ENCODE measurements at places on chromosomes 5 and 9.

GRCh38 chr5:173878224-173878967 lies 9.8 kb upstream of the CPEB4 start:
- no peak for DNase-seq

GRCh38 chr5:157004893-157005551 lies 42.0 kb upstream of the TIMD4 start:
- DNase-seq = no peak

- DNase-seq = no peak
Observed at GRCh38 chr5:38866362-38867031, 20.7 kb downstream of the OSMR start.

GRCh38 chr9:3893519-3893918 lies 367.7 kb upstream of the RFX3 start:
- no peak for DNase-seq

GRCh38 chr9:14912859-14913258 lies 2.6 kb upstream of the FREM1 start:
- no peak for DNase-seq

GRCh38 chr9:17520268-17521064 lies 58.4 kb upstream of the SH3GL2 start:
- no peak for DNase-seq

DNA sequence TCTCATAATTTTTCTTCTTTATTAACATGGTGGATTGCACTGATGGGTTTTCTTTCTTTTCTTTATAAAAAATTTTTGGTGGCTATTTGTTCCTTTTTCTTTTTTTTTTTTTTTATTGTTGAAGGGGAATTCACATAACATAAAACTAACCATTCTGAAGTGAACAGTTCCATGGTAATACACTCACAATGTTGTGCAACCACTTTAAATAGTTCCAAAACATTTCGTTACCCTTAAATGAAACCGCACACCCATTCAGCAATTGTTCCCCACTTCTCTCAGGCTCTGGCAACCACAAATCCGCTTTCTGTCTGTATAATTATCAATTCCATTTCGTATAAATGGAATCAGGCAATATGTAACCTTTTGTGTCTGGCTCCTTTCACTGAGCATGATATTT lies 11.7 kb upstream of the SETX start:
- no peak for DNase-seq

- DNase-seq = no peak
Observed at GRCh38 chr5:147997486-147997885, 66.3 kb upstream of the SPINK5 start.

DNA sequence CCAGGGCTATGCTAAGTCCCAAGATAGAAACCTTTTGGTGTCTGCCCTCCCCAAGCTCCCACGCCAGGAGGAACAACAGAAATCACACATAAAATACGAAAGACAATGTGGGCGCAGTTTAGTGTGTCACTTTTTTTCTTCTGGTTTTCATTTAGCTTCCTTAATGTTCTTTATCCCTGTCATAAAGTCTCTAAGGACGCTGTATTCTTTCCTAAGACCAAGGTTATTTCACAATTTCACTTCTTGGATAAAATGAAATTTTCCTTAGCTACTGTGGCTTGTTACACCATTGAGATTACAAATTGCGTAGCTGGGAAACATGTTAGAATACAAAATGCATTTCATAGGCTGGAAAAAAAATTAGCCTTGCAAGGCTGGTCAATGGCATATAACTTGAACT lies 85.4 kb downstream of the GLIS3 start:
- DNase-seq = no peak

GRCh38 chr5:112084149-112084548 lies 327.2 kb upstream of the NREP start:
- no peak for DNase-seq

DNA sequence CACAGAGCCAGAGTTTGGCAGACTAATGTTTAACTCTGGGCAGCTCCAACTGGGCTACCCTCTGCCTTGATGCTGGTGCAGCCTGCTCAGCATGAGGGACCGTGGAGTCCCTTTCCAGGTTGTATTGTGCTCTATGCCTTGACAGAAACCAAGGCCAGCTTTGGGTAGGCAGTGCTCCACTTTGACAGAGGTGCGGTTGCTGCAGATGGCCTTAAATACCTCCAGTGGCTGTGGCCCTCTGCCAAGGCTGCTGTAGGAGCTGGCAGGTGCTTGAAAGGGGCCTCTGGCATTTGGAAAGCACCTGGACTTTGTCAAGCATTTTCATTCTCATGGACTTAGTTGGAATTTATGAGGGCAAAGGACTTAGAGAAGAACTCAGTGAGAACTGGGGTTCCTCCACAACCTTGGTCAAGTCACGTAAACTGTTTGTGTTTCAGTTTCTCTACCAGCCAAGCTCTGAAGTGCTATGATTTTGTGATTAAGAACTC lies 249.7 kb upstream of the ZNF462 start:
- DNase-seq = no peak

DNA sequence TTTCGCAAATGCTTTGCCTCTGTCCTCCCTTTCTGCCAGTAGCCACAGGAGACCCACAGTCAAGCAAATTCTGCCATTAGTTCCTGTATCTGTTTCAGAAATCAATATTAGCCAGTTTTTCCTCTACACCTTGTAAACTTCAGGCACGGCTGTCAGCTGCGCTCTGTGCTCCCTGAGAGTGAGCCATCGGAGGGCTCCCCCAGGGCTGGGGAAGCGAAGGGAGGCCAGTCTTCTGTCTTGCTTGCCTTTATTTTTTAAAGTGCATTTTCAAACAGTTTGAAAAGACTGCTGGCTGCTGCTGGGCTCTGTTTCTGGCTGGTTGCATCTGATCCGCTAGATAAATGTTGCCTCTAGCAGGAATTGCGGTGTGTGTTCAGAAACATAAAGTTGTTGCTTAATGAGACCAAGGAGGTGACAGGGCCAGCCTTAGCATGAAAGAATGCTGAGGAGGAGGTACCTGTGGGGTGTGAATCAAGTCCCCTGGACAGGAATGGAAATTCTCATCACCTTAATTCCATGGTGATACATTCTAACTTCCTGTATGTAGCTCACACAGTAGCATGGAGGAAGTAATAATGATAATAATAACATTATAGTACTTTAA lies 421.7 kb upstream of the KIF2A start:
- DNase-seq = no peak
